Head of caudate nucleus (tissue), 42 donors: ENCODE measurements at places on chromosomes 4 and X.

DNA sequence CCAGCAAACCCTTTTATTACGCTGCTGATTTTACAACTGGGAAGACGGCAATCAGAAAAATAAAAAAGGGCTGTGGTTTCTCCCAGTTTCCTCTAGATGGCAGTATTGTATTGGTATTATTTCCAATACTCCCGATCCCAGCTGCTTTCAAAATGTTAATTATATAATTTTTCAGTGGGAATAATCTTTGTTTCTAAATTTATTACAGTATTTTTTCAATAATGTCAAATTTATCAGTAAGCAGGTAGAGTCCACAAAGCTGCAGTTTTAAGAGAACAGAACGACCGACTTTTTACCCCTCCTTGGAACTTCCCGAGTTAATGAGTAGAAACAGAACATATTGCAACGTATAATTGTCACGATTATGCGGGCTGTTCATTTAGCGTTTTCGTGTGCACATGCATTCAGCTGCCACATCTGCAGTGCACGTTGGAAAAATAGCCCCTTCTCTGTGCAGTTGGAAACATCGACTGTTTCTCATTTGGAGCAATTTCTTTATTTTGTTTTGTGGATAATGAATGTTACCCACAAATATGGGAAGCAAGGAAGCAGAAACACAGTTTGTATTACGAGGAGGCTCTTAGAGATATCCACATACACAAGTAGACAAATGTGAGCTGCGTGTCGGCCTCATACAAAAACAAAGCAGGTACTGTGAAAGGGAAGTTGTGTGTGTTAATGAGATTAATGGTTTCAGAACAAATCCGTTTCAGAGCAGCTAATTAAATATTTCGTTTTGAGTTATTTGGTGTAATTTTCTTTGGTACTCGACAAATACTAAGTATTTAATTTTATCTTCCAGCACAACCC lies 188.0 kb downstream of the STIM2 start:
- DNase-seq: no peak

DNA sequence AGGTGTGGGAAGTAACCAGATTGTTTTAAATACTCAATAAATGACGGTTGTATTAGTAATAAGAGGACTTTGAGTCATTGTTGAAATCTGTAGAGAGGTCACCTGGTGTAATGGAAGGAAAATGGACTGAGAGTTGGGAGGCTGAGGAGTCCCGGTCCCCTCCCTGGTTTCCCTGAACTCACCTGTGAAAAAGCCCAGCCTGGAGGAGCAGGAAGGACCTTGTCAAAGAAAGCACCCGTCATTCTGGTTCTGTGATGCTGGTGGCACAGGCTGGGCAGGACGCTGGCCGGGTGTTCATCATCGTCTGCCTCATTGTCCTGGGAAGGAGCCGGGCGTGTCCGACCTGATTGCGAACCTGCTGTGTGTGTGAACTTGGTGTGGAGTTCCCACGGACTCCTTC lies 70.8 kb downstream of the SORCS2 start:
- no peak for DNase-seq

DNA sequence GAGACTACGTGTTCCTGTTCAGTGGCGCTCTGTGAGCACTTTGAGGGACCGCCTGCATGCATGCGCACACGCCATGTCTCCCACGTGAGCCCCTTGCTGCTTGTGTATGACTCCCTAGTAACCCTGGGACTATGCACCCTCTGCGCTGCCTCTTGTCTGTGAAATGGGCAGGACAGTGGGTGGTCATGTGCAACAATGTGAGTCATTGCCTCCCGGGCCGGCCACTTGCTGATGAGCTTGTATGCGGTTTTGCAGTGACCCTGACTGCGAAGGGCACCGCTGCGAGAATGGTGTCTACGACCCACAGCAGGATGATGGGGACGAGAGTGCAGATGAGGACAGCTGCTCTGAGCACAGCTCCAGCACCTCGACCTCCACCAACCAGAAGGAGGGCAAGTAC lies 61.4 kb downstream of the TNIP2 start:
- no peak for DNase-seq

DNA sequence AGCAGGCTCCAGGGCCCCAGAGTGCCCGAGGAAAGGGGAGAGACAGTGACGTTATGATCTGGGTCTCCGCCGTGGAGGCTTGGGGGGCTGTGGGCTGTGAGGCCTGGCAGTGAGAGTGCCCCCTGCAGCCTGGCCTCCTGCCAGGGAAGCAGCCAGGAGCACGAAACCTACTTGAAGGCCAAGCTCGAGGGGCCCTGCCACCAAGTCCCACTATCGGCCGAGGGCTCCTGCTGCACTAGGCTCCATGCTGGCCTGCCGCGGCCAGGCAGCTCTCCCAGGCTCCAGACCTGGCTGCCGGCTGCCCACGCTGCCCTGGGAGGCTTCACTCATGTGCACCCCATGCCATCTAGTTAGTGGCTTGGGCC lies 18.7 kb downstream of the FLNA start:
- DNase-seq: no peak
